Trophoblast cell (in vitro differentiated cells and primary cell): ENCODE measurements at places on chromosomes 12 and 14.
A peak's percentile ranks its signal among the peaks of the same experiment; 100 is the strongest.

DNA sequence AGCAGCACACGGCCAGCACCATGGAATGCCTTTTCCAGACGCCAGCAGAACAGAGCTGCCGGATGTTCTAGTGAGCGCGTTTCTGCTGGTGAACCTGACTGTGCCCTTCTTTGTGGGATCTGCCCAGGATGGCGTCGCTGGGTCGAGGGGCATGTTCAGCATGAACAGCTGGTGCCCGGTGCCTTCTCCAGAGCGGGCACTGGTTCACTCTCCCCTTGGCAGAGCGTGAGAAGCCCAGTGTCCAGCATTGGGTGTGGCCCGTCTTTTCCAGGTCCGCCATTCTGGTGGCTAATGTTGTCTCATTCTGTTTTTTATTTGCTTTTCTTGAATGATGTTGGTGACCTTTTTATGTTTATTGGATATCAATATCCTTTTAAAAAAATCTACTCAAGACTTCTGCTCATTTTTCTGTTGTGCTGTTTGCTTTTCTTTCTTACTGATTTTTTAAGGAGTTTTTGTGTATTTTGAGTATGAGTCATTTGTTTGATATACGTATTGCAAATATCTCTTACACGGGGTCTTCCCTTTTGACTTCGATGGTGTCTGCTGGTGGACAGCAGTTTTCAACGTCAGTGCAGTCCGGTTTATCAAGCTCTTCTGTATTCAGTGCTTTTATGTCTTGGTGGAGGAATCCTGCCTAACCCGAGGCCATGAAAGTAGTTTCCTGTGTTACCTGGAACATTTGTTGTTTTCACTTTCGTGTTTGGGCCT lies 74.3 kb downstream of the ADGRD1 start:
- H3K27me3 ChIP-seq = no peaks in the 10 kb centered on the region
- H3K36me3 ChIP-seq = no peaks in the 10 kb centered on the region
- H3K27ac ChIP-seq = no peak overlapping the region
- no peak overlapping the region for H3K4me3 ChIP-seq
- no peaks in the 10 kb centered on the region for H3K4me1 ChIP-seq

- H3K27ac ChIP-seq = peak within 1 kb of the TSS; percentile 98
- no peaks in the 10 kb centered on the region for H3K36me3 ChIP-seq
- peaks cover 10% of the 10 kb centered on the region for H3K4me1 ChIP-seq
- H3K27me3 ChIP-seq = no peaks in the 10 kb centered on the region
- peak; percentile 88 for DNase-seq
- H3K4me3 ChIP-seq = peak within 1 kb of the TSS; percentile 91
These were observed at the start of gene KLHDC2 for GRCh38 chr14:49767571-49768300. TSS of gene KLHDC2 (plus strand) at chr14:49768153. CDS start at chr14:49768469, 316 bp downstream.

GRCh38 chr14:28057359-28058296 lies 709.0 kb upstream of the FOXG1 start:
- no peaks in the 10 kb centered on the region for H3K27me3 ChIP-seq
- H3K4me3 ChIP-seq = no peak overlapping the region
- no peak for DNase-seq
- no peak overlapping the region for H3K27ac ChIP-seq

- no peak overlapping the region for H3K27ac ChIP-seq
- DNase-seq = no peak
- peaks cover 2% of the 10 kb centered on the region for H3K4me1 ChIP-seq
- no peaks in the 10 kb centered on the region for H3K27me3 ChIP-seq
- H3K4me3 ChIP-seq = no peak overlapping the region
These were observed 123.5 kb upstream of the RFLNA start for GRCh38 chr12:124171231-124171979.

GRCh38 chr12:84497819-84498218 lies 414.8 kb downstream of the SLC6A15 start:
- H3K4me1 ChIP-seq = no peaks in the 10 kb centered on the region
- H3K27me3 ChIP-seq = no peaks in the 10 kb centered on the region
- H3K4me3 ChIP-seq = no peak overlapping the region
- DNase-seq = peak; percentile 36
- H3K36me3 ChIP-seq = no peaks in the 10 kb centered on the region

DNA sequence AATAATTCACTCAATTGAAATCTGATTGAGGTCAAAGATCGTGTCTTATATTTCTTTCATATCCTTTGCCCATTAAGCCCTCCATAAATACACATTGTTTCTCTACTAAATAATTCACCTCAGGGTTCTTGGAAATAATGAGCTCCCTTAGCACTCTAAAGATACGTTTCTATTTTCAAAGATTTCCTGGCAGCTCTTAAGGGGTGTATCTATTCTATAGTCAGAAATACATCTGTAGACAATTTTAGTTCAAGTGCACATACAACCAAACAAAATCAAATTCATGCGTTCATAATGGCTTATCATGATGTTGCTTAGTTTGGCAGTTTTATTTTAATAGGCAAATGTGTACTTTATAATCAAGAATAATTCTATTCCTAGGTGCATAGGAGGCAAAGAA lies 361.1 kb upstream of the DDHD1 start:
- no peaks in the 10 kb centered on the region for H3K4me1 ChIP-seq
- H3K27me3 ChIP-seq = no peaks in the 10 kb centered on the region
- no peak overlapping the region for H3K4me3 ChIP-seq
- no peaks in the 10 kb centered on the region for H3K36me3 ChIP-seq

GRCh38 chr12:69154585-69155363 lies 84.6 kb upstream of the CPSF6 start:
- no peaks in the 10 kb centered on the region for H3K36me3 ChIP-seq
- no peaks in the 10 kb centered on the region for H3K4me1 ChIP-seq
- DNase-seq = peak; percentile 26
- H3K4me3 ChIP-seq = no peak overlapping the region

GRCh38 chr12:84305144-84305543 lies 607.5 kb downstream of the SLC6A15 start:
- no peak overlapping the region for H3K4me3 ChIP-seq
- H3K27ac ChIP-seq = no peak overlapping the region
- no peaks in the 10 kb centered on the region for H3K4me1 ChIP-seq
- no peaks in the 10 kb centered on the region for H3K27me3 ChIP-seq
- H3K36me3 ChIP-seq = no peaks in the 10 kb centered on the region
- no peak for DNase-seq

- H3K4me1 ChIP-seq = peaks cover 4% of the 10 kb centered on the region
- H3K4me3 ChIP-seq = no peak overlapping the region
- DNase-seq = peak; percentile 99
- peaks cover 1% of the 10 kb centered on the region for H3K36me3 ChIP-seq
- no peaks in the 10 kb centered on the region for H3K27me3 ChIP-seq
These were observed 53.4 kb downstream of the PLBD1 start for GRCh38 chr12:14514154-14514842.

- no peaks in the 10 kb centered on the region for H3K27me3 ChIP-seq
- H3K4me3 ChIP-seq = no peak overlapping the region
- H3K36me3 ChIP-seq = no peaks in the 10 kb centered on the region
These were observed 514.6 kb upstream of the FBXO33 start for GRCh38 chr14:39946807-39947206.

DNA sequence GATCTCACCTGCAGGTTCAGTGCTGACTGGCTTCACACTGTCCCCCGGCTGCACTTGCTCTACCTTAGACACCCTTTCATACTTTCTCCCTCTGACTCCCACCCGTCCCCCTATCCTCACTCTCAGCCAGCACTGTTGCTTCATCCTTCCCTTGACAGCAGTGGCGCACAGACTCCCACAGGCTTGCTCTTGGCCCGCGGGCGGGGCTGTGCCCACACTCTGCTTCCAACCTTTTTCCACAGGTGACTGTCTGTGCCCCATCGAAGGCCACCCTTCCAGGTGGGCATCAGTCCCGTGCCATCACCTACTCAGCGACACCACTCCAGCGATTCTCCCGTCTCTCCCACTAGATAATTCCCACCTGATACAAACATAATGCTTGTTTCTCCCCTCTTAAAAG lies 1.0 kb upstream of the RPS6KL1 start:
- H3K4me3 ChIP-seq = no peak overlapping the region
- no peaks in the 10 kb centered on the region for H3K27me3 ChIP-seq
- no peak for DNase-seq
- H3K36me3 ChIP-seq = no peaks in the 10 kb centered on the region

GRCh38 chr14:74978416-74978947 lies 23.1 kb upstream of the PGF start:
- peak overlapping the region; percentile 45 for H3K27ac ChIP-seq
- H3K4me3 ChIP-seq = no peak overlapping the region
- H3K36me3 ChIP-seq = no peaks in the 10 kb centered on the region
- H3K4me1 ChIP-seq = peaks cover 42% of the 10 kb centered on the region
- DNase-seq = peak; percentile 94

GRCh38 chr14:64983439-64984310 lies 3.0 kb upstream of the FNTB start:
- DNase-seq = peak; percentile 78
- no peak overlapping the region for H3K27ac ChIP-seq
- no peaks in the 10 kb centered on the region for H3K27me3 ChIP-seq
- no peaks in the 10 kb centered on the region for H3K4me1 ChIP-seq

DNA sequence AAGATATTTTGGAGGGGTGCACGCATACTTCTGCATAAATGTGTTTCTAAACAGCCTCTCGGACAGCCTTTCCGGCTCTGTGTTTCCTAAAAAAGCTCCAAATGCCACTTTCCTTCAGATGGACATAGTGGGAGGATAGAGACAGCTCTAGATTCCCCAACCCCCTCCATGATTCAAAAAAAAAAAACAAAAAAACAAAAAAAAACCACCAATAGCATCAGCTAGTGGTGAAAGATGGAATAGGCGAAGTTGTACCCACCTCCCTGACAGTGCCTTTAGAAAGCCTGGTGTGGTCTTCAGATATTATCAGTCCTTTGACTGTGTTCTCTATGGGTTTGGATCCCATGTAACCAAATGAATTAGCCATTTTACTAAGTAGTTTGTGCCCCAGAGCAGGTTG lies 94.1 kb downstream of the PHETA1 start:
- H3K4me3 ChIP-seq = no peak overlapping the region
- H3K27ac ChIP-seq = no peak overlapping the region
- no peaks in the 10 kb centered on the region for H3K27me3 ChIP-seq
- H3K36me3 ChIP-seq = no peaks in the 10 kb centered on the region

- no peaks in the 10 kb centered on the region for H3K36me3 ChIP-seq
- H3K4me1 ChIP-seq = peaks cover 27% of the 10 kb centered on the region
- H3K4me3 ChIP-seq = peak within 1 kb of the TSS; percentile 80
- no peaks in the 10 kb centered on the region for H3K27me3 ChIP-seq
- peak; percentile 43 for DNase-seq
These were observed at the start of gene NDRG2 for GRCh38 chr14:21024585-21025370. TSS of gene NDRG2 (minus strand) at chr14:21025061. CDS start at chr14:21023315, 1,746 bp downstream.

- no peaks in the 10 kb centered on the region for H3K27me3 ChIP-seq
- H3K4me1 ChIP-seq = no peaks in the 10 kb centered on the region
- H3K36me3 ChIP-seq = no peaks in the 10 kb centered on the region
- H3K4me3 ChIP-seq = no peak overlapping the region
These were observed 28.8 kb downstream of the MAP3K9 start for GRCh38 chr14:70780396-70781075.

- no peak overlapping the region for H3K4me3 ChIP-seq
- no peak for DNase-seq
- H3K27me3 ChIP-seq = no peaks in the 10 kb centered on the region
These were observed 179.2 kb downstream of the EMP1 start for GRCh38 chr12:13375583-13376345.

- H3K4me1 ChIP-seq = no peaks in the 10 kb centered on the region
- DNase-seq = no peak
- H3K4me3 ChIP-seq = no peak overlapping the region
- no peaks in the 10 kb centered on the region for H3K27me3 ChIP-seq
- H3K27ac ChIP-seq = no peak overlapping the region
These were observed 72.9 kb downstream of the PRIMA1 start for GRCh38 chr14:93715279-93715927.

GRCh38 chr14:38799671-38800070 lies 303.4 kb downstream of the SEC23A start:
- no peaks in the 10 kb centered on the region for H3K27me3 ChIP-seq
- H3K36me3 ChIP-seq = no peaks in the 10 kb centered on the region
- DNase-seq = no peak
- no peak overlapping the region for H3K27ac ChIP-seq
- H3K4me1 ChIP-seq = no peaks in the 10 kb centered on the region

- DNase-seq = no peak
- H3K27ac ChIP-seq = no peak overlapping the region
- no peaks in the 10 kb centered on the region for H3K27me3 ChIP-seq
- no peak overlapping the region for H3K4me3 ChIP-seq
These were observed 42.9 kb downstream of the FERMT2 start for GRCh38 chr14:52907949-52908348.

DNA sequence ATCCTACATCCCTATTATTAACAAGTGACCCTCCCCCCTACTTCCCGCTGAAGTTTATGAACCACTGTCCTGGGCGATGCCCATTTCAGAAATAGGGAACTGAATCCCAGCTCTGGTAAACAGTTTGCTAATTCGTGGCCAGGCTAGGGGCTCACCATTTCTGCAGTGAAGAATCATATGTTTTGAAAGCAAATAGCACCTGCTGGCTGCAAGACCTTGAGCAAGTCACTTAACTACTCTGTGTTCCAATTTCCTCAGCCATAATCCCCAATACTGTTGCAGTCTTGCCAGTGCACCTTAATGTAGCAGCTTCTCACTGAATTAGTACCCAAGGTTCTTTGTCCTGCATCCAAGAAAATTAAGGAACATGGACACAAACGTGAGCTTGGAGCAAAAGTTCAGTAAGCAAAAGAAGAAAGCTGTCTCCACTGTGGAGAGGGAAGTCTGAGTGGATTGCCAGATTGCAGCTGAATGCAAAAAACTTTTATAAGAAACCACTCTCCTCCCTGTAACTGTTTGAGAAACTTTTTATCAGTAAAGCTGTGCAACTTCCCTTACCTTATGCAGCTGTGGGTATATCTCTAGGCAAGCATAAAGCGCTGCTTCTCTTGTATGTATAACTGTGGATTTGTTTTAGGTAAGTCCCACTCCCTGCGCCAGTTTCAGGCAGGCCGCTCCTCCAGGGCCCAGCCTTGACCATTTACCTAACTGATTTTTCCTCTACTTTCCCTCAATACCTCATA lies 824 bp downstream of the OAS1 start:
- H3K4me1 ChIP-seq = no peaks in the 10 kb centered on the region
- H3K27ac ChIP-seq = no peak overlapping the region
- DNase-seq = peak; percentile 18
- H3K36me3 ChIP-seq = no peaks in the 10 kb centered on the region

- no peak overlapping the region for H3K4me3 ChIP-seq
- H3K36me3 ChIP-seq = no peaks in the 10 kb centered on the region
- no peaks in the 10 kb centered on the region for H3K27me3 ChIP-seq
- H3K4me1 ChIP-seq = no peaks in the 10 kb centered on the region
- H3K27ac ChIP-seq = no peak overlapping the region
These were observed 11.2 kb downstream of the LMO3 start for GRCh38 chr12:16594797-16595196.

DNA sequence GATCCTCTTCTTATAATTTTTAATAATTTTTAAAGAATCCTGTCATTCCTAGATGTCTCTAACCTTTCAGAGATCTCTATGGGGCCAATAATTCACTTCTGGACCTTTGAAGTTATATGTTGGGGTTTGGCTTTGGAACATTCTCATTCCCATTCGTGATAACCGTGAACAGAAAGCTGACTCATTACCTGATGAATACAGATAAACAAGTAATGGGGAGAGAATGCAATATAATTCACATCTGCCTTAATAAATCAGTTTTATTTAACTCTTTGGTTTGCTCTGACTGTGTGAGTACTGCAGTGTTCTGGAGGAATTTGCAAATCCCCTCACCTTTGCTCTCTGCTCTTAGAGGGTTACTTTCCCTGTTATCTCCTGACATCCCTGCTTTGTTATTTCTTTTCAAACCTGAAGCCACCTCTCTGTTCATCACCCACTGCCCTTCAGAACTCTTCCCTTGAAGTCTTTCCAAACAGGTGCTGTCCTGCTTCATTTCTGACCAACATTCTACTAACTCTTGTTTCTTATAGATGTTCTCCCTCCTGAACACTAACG lies 79.6 kb upstream of the SLC38A2 start:
- no peaks in the 10 kb centered on the region for H3K27me3 ChIP-seq
- H3K4me1 ChIP-seq = peaks cover 4% of the 10 kb centered on the region
- DNase-seq = no peak
- no peaks in the 10 kb centered on the region for H3K36me3 ChIP-seq
- H3K4me3 ChIP-seq = no peak overlapping the region
- H3K27ac ChIP-seq = no peak overlapping the region

- DNase-seq = peak; percentile 82
- peaks cover 18% of the 10 kb centered on the region for H3K4me1 ChIP-seq
- no peaks in the 10 kb centered on the region for H3K36me3 ChIP-seq
- H3K27ac ChIP-seq = peak overlapping the region; percentile 9
These were observed 751 bp downstream of the GDF11 start for GRCh38 chr12:55743406-55744339.
